ENCODE measurements at places on chromosomes 7 and 10.

- peak; percentile 52 for DNase-seq
Measured at GRCh38 chr7:130912082-130912861, 178.3 kb upstream of the KLF14 start.

GRCh38 chr7:77351539-77352004 is 64.6 kb downstream of the GSAP start:
- DNase-seq: peak; percentile 73

DNA sequence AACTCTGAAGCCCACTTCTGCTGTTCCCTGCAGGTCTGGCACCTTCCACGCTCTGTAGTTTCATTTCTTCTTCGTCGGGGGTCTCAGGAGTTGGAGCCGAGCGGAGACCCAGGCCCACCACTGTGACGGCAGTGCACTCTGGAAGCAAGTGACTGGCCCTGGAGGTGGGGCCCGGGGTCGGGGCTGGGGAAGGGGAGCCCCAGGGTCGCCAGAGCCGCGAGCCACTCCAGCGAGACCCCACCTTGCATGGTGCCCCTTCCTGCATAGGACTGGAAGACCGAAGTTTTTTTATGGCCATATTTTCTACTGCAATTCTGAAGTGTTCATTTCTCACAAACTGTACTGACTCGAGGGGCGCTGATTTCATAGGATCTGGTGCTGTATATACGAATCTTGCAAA is 172.8 kb downstream of the CCDC3 start:
- no peak for DNase-seq

GRCh38 chr7:74217455-74218342 is 7.9 kb downstream of the LAT2 start:
- DNase-seq: peak; percentile 15

GRCh38 chr10:71483135-71483534 is 86.4 kb downstream of the CDH23 start:
- DNase-seq: no peak

DNA sequence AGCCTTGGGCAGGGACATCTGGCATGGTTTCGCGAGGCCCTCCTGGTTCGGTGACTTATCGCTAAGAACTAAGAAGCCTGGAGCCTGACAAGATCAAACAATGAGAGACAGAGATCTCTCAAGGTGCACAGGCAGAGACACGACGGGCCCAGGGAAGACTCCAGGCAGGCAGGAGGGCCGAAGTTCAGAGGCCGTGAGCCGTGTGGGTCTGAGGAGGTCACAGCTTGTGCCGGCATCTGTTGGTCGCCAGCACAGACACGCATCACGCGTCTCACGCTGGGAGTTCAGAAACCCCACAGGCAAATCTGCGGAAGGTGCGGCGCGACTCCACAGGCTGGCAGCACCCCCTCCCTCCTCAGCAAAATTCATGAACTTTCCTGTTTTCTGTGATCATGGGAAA is 314.0 kb downstream of the DNAJB6 start:
- no peak for DNase-seq

- DNase-seq: no peak
Measured at GRCh38 chr7:95323410-95324129, 762 bp downstream of the PON1 start.

- peak; percentile 31 for DNase-seq
Measured at GRCh38 chr7:50229964-50230363, 74.6 kb upstream of the IKZF1 start.

DNA sequence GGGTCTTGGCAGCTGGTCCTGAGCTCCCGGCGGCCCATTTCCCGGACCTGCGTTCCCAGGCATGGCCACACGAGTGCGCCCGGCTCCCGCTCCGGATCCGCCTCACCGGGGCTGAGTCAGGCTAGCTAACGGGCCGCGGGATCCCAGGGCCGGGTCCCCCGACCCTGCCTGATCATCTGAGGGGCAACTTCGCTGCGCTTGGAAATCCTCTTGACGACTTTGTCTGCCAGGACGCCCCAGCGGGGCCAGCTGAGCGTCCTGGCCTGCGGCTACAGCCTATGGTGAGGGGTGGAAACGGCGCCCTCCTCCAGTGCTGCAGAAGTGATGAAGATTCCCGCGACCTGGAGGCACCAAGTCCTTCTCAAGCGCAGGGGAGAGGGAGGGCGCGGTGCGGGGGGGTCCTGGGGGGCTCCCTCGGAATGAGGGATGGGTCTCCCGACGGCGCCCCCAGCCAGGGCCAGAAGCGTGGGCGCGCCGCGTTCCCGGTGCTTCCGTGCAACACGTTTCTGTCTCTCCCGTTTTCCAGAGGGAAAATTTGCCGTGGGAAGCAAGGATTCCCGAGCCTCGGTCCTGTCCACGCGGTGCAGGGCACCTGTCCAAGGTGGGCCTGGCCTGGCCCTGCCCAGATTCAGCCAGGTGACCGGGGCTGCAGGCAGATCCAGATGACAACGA is 212.4 kb downstream of the CCSER2 start:
- peak; percentile 55 for DNase-seq

GRCh38 chr7:16929146-16929762 is 47.5 kb upstream of the AGR3 start:
- DNase-seq: no peak

DNA sequence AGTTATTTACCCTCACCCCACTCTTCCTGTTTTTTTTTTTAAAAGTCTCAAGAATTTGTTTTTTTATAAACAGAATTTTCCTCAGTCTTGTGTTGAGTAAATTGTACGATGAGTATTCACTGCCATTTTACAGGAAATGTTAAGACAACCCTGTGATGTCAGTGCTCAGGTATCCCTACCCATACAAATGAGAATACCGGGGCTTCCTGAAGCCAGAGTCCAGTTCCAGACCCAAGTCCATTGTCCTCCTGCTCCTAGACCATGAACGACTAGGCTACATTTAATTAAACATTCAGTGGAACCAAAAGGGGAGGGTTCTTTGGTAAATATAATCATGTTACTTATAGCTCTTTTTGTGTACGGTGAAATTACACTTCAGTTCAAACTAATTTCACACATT is 79.2 kb downstream of the GNAI1 start:
- no peak for DNase-seq

GRCh38 chr7:28329661-28330363 is 82.5 kb upstream of the CREB5 start:
- peak; percentile 22 for DNase-seq

DNA sequence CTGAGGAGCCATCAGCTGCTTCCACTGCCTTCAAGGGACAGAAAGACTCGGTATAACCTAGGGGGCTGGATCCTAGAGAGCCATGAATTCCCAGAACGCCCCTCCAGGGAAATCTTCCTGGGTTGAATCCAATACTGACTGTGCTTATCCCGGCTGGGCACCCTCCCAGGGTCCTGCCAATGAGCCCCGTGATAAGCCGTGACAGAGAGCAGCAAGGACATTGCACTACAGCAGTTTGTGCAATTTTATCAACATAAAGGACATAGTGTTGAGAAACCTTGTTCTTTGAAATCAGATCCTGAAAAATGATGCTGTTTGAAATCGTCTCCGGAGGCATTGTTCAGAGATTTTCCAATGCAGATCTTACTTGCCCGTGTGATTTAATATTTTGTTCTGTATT is 18.8 kb downstream of the AKR1B1 start:
- no peak for DNase-seq

GRCh38 chr7:122082670-122083069 is 61.4 kb downstream of the AASS start:
- DNase-seq: no peak

DNA sequence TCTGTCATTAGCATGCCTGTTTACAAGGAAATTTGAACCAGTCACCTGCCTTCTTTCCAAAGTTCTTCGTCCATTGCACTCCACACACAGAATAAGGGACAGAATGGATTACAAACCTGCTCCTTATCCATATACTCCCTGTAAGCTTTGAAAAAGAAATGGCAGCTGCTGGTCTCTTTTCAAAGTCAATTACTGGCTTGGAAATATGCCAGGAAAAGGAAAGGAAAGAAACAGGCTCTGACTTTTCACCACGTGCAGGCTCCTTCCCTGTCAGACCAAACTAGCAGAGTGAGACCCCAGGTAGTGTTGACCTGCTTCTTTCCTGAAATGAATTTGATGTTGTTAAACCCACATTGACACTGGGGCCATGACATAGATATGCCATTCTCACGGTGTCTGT is 84.5 kb downstream of the LHFPL3 start:
- DNase-seq: no peak

GRCh38 chr10:53108317-53108934 is 335.8 kb upstream of the MBL2 start:
- DNase-seq: no peak

GRCh38 chr7:14767716-14768425 is 134.7 kb downstream of the DGKB start:
- DNase-seq: no peak

- no peak for DNase-seq
Measured at GRCh38 chr7:38934051-38934450, 25.1 kb upstream of the VPS41 start.

- no peak for DNase-seq
Measured at GRCh38 chr10:48657416-48657815, 27.3 kb upstream of the WDFY4 start.

DNA sequence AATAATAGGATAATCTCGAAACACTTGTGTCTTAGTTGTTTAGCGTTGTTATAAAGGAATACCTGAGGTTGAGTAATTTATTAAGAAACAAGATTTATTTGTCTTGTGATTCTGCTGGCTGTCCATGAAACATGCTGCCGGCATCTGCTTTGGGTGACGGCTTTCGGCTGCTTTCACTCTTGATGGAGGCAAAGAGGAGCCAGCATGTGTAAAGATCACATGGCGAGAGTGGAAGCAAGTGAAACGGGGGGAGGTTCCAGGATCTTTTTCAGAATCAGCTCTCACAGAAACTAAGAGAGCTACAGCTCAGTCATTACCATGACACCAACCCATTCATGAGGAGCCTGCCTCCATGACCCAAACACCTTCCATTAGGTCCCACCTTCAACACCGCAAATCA is 402.8 kb downstream of the CDC14C start:
- no peak for DNase-seq

Data from CD4-positive, alpha-beta T cell treated with Interleukin-21 for 1 hour (primary cell).